ENCODE measurements at places on chromosomes 3 and 15.

- no peak for DNase-seq
Measured at GRCh38 chr3:158213461-158213860, 103.6 kb downstream of the RSRC1 start.

- no peak for DNase-seq
Measured at GRCh38 chr15:73691396-73691795, 7.2 kb downstream of the CD276 start.

- no peak for DNase-seq
Measured at GRCh38 chr3:17514597-17514996, 227.8 kb downstream of the TBC1D5 start.

GRCh38 chr3:185151964-185152409 is 873 bp downstream of the C3orf70 start:
- no peak for DNase-seq

GRCh38 chr3:71926616-71927015 is 141.7 kb upstream of the PROK2 start:
- DNase-seq, result no peak

- no peak for DNase-seq
Measured at GRCh38 chr15:38266247-38266986, 13.8 kb downstream of the SPRED1 start.

- DNase-seq, result no peak
Measured at GRCh38 chr3:148158210-148158609, 539.5 kb upstream of the AGTR1 start.

GRCh38 chr15:87761736-87762509 is 494.6 kb downstream of the NTRK3 start:
- no peak for DNase-seq

- DNase-seq, result no peak
Measured at GRCh38 chr3:100084100-100084806, 30.0 kb downstream of the FILIP1L start.

Data from BJ (cell line).